ENCODE measurements at places on chromosomes 5 and 9.
A peak's percentile ranks its signal among the peaks of the same experiment; 100 is the strongest.

DNA sequence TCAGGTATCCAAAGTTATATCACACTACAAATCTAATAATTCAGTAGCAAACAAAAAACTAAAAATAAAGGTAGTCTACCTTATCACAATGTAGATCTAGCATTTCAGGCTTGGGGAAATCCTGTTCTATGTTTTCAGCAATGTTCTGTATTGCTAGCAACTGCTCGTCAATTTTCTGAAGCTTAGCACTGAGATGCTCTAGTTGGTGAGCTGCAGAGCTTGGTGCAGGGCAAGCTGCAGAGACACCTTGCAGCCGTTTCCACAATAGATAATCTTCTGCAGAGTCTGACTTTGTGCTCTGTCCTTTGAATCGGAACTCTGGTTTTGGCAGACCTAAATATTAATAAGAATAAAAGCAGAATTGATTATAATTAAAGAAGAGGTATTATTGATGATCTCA lies 95.5 kb downstream of the CPLANE1 start:
- H3K4me3 ChIP-seq, result no peak overlapping the region
- H3K4me1 ChIP-seq, result no peaks in the 10 kb centered on the region
- H3K27ac ChIP-seq, result no peak overlapping the region
- no peak for DNase-seq

DNA sequence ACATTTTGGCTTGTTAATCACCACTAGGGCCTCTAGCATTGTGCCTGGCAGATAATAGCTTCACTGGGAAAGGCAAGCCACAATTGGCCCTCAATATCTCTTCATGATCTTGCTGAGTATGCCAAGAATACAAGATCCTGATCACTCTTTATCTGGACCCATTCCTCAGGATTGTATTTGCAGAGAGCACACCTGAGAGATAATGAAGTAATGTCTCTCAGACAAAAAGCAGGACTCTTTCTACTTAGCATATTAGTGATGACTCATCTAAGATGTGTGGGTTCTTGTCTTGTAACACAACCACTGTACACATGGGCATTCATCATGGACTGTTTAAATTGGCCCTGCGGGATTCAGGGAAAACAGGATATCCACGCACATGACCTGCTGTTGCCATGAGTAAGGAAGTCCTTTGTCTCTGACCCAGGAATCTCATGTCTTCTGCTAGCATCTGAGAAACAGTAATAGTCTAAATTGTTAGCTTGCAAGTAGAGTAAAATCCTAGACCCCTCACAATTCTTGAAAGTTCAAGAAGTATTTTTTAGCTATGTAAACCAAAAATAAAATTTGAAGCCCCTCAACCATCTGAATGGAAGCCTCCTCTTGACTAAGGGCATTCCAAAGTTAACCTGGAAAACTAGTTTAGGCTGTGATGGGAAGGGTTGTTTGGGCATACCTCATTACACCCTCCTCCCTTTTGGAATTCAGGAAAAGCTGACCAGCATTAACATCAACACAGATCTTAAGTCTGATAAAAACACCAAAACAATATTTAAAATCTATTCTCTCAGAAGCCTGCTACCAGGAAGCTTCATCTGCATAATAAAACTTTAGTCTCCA lies 28.0 kb upstream of the NFIL3 start:
- no peaks in the 10 kb centered on the region for H3K27me3 ChIP-seq
- no peak overlapping the region for H3K4me3 ChIP-seq
- no peaks in the 10 kb centered on the region for H3K4me1 ChIP-seq
- no peaks in the 10 kb centered on the region for H3K36me3 ChIP-seq

DNA sequence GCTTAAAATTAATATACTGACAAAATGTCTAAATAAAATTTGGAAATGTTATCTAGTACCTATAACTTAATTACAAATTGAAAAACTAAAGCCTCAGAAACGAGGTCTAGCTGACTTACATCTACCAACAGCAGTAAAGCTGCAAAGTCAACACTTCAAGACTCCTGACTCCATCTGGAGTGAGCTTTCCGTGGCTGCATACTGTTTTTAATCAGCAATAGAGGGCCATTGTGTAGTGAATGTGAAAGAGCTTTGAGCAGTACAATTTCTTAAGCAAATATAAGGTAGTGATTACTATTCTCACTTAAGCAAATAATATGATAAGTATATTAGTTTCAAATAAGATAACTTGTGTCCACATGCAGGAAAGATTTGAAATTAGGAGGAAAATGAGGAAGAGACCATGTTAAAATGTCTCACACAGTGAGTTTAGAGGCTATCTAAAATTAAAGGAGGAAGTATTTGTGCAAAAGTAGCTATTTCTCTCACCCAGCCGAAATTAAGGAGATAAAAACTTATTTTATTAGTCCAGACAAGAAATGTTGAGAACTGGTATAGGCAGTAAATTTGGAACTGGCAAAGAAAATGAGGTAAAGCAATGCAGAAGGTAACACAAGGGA lies 6.4 kb downstream of the SPINK6 start:
- no peaks in the 10 kb centered on the region for H3K4me1 ChIP-seq
- H3K27me3 ChIP-seq, result no peaks in the 10 kb centered on the region
- H3K27ac ChIP-seq, result no peak overlapping the region
- no peak for DNase-seq
- H3K4me3 ChIP-seq, result no peak overlapping the region
- H3K36me3 ChIP-seq, result no peaks in the 10 kb centered on the region

DNA sequence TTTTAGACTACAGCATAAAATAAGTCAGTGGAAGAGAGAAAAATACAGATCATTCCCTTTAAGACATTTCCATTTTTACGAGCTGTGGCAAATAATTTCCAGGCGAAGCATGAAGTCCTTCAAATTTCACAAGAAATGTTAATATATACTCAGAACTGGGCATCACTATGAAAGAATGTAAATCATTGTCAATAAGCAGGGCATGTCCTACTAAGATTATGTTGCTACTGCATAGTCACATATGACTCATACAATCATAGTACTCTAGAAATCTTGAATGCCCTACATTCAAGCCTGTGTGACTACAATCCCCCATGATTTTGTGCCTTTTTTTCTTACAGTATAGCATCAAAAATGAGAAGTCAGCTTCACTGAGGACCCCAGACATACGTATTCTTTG lies 485.2 kb upstream of the FTMT start:
- no peaks in the 10 kb centered on the region for H3K4me1 ChIP-seq
- H3K4me3 ChIP-seq, result no peak overlapping the region
- no peak for DNase-seq
- H3K36me3 ChIP-seq, result no peaks in the 10 kb centered on the region
- H3K27me3 ChIP-seq, result no peaks in the 10 kb centered on the region
- no peak overlapping the region for H3K27ac ChIP-seq

GRCh38 chr9:121372239-121373010 lies 2.4 kb upstream of the STOM start:
- H3K4me1 ChIP-seq, result peaks cover 49% of the 10 kb centered on the region
- no peaks in the 10 kb centered on the region for H3K36me3 ChIP-seq
- H3K27me3 ChIP-seq, result no peaks in the 10 kb centered on the region
- DNase-seq, result no peak
- no peak overlapping the region for H3K4me3 ChIP-seq
- H3K27ac ChIP-seq, result peak overlapping the region; percentile 98

DNA sequence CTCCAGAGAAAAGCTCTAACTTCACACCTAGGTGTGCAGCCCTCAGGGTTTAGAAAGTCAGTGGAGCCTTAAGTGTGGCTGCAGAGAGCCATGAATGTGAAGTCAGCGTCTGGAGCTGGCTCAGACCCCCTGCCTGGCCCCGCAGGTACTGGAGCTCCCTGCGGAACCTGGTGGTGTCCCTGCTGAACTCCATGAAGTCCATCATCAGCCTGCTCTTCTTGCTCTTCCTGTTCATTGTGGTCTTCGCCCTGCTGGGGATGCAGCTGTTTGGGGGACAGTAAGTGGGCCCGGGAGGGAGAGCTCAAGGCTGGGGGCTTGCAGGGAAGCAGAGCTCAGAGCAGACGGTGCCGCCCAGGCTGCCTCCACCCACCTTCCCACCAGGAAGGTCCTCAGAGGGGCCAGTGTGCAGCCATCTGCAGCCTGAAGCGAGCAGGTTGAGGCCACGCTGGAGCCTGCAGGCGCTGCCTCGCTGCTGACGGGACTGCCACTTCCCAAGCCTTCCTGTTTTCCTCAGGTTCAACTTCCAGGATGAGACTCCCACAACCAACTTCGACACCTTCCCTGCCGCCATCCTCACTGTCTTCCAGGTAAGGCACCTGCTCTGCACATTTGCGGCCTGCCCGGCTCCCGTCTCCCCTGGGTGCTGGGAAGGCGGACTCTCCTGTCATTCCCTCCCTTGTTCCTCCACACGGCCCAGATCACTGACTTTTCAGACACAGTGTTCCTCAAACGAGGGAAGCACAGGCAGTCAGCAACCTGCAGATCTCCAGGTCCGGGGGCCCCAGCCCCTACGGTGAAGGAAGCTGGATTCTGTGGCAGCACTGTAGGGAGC lies 108.9 kb downstream of the CACNA1B start:
- peak; percentile 23 for DNase-seq
- no peaks in the 10 kb centered on the region for H3K4me1 ChIP-seq
- no peaks in the 10 kb centered on the region for H3K36me3 ChIP-seq

GRCh38 chr5:59789197-59789596 lies 104.3 kb downstream of the PDE4D start:
- no peaks in the 10 kb centered on the region for H3K27me3 ChIP-seq
- H3K36me3 ChIP-seq, result no peaks in the 10 kb centered on the region
- no peak overlapping the region for H3K4me3 ChIP-seq

- H3K4me3 ChIP-seq, result no peak overlapping the region
- H3K4me1 ChIP-seq, result peaks cover 12% of the 10 kb centered on the region
- no peaks in the 10 kb centered on the region for H3K36me3 ChIP-seq
- H3K27me3 ChIP-seq, result no peaks in the 10 kb centered on the region
These were observed 147.5 kb downstream of the LURAP1L start for GRCh38 chr9:12922224-12922866.

DNA sequence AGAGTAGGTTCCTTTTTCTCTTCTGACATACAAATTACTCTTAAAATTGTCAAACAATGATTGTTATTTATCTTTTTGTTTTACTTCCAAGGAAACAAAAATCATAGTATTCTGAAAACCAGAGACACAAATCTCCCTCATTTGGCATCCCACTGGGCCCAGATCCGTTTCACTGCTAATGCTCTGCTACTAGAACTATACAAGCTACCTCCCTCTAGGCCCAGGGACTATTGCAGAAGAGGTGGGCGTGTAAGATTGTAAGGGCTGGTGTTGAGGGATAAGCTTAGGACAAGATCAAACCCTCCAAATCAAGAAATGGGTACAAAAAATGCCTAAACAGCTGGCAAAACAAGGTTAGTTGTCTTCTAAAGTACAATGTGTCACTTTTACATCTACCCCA lies 928.9 kb upstream of the CDH10 start:
- no peaks in the 10 kb centered on the region for H3K36me3 ChIP-seq
- DNase-seq, result no peak
- H3K27ac ChIP-seq, result no peak overlapping the region
- H3K4me3 ChIP-seq, result no peak overlapping the region
- no peaks in the 10 kb centered on the region for H3K27me3 ChIP-seq
- no peaks in the 10 kb centered on the region for H3K4me1 ChIP-seq

- H3K4me1 ChIP-seq, result no peaks in the 10 kb centered on the region
- no peak for DNase-seq
These were observed 752 bp downstream of the CCNJL start for GRCh38 chr5:160311491-160312133.

DNA sequence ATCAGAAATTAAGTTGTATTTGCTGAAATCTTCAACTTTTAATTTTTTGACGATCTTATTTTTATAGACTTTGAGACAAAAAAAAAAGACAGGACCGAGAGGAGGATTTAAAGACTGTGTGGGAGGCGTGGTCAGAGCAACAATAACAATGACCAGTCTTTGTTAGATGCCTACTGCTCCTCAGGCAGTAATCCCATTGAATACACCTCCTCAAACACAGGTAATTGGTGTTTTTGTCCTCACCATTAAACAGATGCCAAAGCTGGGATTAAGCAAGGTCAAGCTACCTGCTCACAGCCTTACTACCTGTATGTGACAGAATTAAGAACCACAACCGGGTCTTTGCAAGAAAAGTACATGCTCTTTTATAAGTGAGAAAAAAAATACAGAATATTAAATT lies 233.3 kb upstream of the GRAMD2B start:
- H3K36me3 ChIP-seq, result no peaks in the 10 kb centered on the region
- no peak overlapping the region for H3K4me3 ChIP-seq
- no peaks in the 10 kb centered on the region for H3K27me3 ChIP-seq
- no peaks in the 10 kb centered on the region for H3K4me1 ChIP-seq
- DNase-seq, result no peak
- no peak overlapping the region for H3K27ac ChIP-seq

DNA sequence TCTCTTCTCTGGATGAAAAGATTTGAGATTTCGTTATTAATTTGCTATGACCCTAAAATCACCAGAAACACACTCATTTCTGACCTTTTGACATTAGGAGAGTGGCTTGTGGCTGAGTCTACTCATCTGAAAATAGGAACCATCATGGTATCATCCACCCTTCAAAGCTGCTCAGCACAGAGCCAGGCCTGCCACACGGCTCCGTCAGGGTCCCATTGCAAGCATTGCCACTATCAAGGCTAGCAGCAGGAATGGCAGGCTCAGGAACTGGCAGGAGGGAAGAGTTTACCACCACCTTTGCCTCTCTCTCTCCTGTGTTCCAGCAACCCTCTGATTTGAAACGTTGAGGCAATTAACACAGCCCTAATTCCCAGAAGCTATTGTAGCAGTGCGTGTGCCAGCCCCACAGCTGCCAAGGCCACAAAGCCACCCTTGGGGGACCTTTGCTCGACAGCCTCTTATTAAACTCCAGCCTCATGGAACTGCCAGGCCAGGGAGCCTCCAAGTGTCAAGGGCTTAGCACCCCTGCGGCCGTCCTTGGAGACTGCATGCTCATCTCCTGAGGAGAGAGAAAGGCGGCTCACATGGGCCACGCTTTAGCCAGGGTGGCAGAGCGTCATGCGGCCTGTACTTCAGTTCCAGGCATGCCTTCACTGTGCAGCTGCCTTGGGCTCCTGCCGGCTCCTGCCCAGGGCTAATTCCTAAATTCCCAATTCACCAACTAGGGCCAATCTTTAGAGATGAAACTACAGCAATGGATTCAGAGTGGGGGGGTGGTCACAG lies 145.9 kb downstream of the ROR2 start:
- no peaks in the 10 kb centered on the region for H3K27me3 ChIP-seq
- no peaks in the 10 kb centered on the region for H3K4me1 ChIP-seq
- no peak for DNase-seq
- no peak overlapping the region for H3K4me3 ChIP-seq
- H3K27ac ChIP-seq, result peak overlapping the region; percentile 68

DNA sequence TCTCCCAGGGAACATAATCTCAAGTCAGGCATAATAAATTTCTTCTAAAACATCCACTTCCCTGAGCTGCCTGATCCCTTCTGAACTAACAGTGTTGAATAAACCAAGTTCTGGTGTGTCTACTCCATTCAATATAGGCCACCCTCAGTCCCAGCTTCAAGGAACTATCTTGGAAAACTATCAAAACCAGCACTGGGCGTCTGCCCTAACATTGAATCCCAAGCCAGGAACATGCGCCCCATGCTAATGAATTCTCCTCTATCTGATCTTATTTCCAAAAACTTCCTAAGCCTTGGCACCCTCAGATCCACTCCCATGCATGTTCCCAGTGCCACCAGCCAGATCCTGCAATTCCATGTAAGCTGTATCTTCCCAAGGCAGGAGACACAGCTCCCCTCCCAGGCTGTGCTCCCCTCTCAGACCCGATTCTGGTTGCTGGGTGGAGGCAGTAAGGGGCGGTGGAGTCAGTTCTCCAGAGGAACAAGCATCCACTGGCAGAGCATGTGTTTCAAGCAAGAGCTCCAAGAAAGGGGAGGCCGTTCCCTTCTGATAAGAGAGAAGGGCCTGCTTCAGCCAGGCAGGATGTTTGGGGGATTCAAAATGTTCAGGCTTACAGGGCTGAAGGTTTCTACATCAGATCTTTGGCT lies 13.1 kb upstream of the FOXI1 start:
- no peak overlapping the region for H3K4me3 ChIP-seq
- no peak for DNase-seq
- no peaks in the 10 kb centered on the region for H3K27me3 ChIP-seq

All from right atrium auricular region (tissue), 2 donors.